ENCODE measurements at places on chromosomes 11 and 22. TPM values are rescaled to one million over a fixed set of nuclear protein-coding genes. Genes with fewer than 3 reads are reported as not detected.

ZNF408 gene
- 17.8 TPM for total RNA-seq

FDX1 gene
- 8.0 TPM for total RNA-seq

PRR33 gene
- not detected for total RNA-seq

INPP5J gene
- total RNA-seq, result 0.37 TPM

ST14 gene
- total RNA-seq, result not detected

MS4A12 gene
- not detected for total RNA-seq

WT1 gene
- total RNA-seq, result not detected

OR51B5 gene
- not detected for total RNA-seq

LDHAL6A gene
- total RNA-seq, result not detected

BTG4 gene
- not detected for total RNA-seq

C1QTNF5 gene
- total RNA-seq, result not detected

KCNC1 gene
- total RNA-seq, result not detected

GTSE1 gene
- 54.2 TPM for total RNA-seq

FGF3 gene
- total RNA-seq, result not detected

ESAM gene
- total RNA-seq, result 1.1 TPM

C11orf91 gene
- total RNA-seq, result not detected

HSPB2 gene
- total RNA-seq, result not detected

SLC22A9 gene
- not detected for total RNA-seq

SCGB1A1 gene
- not detected for total RNA-seq

CXCR5 gene
- 20.3 TPM for total RNA-seq

ADM2 gene
- total RNA-seq, result 28.8 TPM

OR56A1 gene
- total RNA-seq, result not detected

BARX2 gene
- total RNA-seq, result 5.8 TPM

CLTCL1 gene
- 2.1 TPM for total RNA-seq

CCDC89 gene
- total RNA-seq, result 0.90 TPM

CHRM1 gene
- not detected for total RNA-seq

PHLDA2 gene
- 3.4 TPM for total RNA-seq

MUC6 gene
- total RNA-seq, result not detected

OR5D18 gene
- total RNA-seq, result not detected

OR8D4 gene
- not detected for total RNA-seq

DSCAML1 gene
- total RNA-seq, result 1.5 TPM

TESMIN gene
- 8.0 TPM for total RNA-seq

MUC5AC gene
- total RNA-seq, result not detected

KCNJ1 gene
- not detected for total RNA-seq

TREH gene
- total RNA-seq, result not detected

DRD2 gene
- total RNA-seq, result 0.12 TPM

MMP8 gene
- total RNA-seq, result not detected

GSTT4 gene
- not detected for total RNA-seq

PRAME gene
- 0.41 TPM for total RNA-seq

SCN3B gene
- total RNA-seq, result 0.05 TPM

RBMXL2 gene
- not detected for total RNA-seq

CPT1B gene
- 88.0 TPM for total RNA-seq

KDELR3 gene
- total RNA-seq, result 0.31 TPM

BSCL2 gene
- total RNA-seq, result 38.4 TPM

TMEM184B gene
- total RNA-seq, result 22.9 TPM

CNTF gene
- total RNA-seq, result 5.0 TPM

CCDC73 gene
- total RNA-seq, result not detected

USP35 gene
- 17.3 TPM for total RNA-seq

PTGDR2 gene
- total RNA-seq, result 0.16 TPM

ARHGAP8 gene
- total RNA-seq, result 4.4 TPM

SLC22A8 gene
- total RNA-seq, result not detected

PATZ1 gene
- total RNA-seq, result 22.9 TPM

RAPSN gene
- total RNA-seq, result 1.3 TPM

CDHR5 gene
- total RNA-seq, result 0.09 TPM

HORMAD2 gene
- total RNA-seq, result 0.12 TPM

HBB gene
- total RNA-seq, result not detected

C11orf86 gene
- not detected for total RNA-seq

HEPHL1 gene
- total RNA-seq, result not detected

TOB2 gene
- 32.5 TPM for total RNA-seq

OR4D5 gene
- not detected for total RNA-seq

All from activated T-cell treated with anti-CD3 and anti-CD28 coated beads, Interleukin-2, amount 50 U/mL, for 72 hours (primary cell).